ENCODE measurements at places on chromosomes 2 and 18.

DNA sequence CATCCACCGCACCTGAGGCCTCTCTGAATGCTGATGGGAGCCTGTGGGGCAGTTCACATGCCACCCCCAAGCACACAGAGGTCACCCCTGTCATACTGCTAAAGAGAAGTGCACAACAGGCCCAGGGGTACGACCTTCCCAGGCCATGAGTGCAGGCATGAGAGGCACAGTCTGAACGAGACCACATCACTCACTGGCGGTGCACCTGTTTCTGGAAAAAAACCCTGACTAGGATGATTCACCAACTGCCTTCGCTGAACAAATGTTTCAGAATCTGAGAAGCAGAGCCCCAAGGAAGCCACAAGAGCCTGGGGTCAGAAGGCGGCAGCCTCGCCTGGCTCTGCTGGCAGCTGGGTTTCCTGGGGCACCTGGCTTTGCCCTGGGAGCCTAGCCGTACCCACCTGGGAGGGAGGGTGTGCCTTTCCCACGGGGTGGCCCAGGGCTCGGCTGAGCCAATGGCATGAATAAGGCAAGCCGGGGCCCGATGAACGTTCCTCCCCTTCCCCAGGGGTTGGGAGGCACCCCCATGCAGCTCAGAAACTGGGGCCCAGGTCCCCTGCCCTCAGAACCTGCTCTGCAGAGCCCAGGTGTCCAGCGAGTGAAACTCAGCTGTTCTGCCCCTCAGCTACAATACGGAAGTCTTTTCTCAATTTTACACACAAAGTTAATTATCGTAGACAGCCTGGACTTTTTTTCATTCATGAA is 73.8 kb downstream of the HDAC4 start:
- DNase-seq = no peak

GRCh38 chr2:210227290-210228088 is 2.2 kb upstream of the ACADL start:
- DNase-seq = no peak

DNA sequence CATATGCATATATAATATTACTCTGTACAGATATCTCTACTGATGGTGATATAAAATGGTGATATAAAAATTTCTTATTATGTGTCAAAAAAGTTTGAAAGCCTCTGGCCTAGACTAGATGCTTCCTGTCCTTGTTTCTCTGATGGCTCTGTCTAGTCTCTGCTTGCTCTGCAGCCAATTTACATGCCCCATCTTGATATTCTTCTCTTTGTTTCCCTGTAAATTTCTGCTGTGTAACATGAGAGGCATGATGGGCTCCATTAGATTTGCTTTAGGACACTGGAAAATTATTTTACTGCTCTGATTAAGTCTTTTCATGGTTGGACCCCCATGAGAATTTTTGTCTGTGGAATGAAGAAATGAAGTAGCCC is 24.3 kb downstream of the BABAM2 start:
- DNase-seq = no peak

DNA sequence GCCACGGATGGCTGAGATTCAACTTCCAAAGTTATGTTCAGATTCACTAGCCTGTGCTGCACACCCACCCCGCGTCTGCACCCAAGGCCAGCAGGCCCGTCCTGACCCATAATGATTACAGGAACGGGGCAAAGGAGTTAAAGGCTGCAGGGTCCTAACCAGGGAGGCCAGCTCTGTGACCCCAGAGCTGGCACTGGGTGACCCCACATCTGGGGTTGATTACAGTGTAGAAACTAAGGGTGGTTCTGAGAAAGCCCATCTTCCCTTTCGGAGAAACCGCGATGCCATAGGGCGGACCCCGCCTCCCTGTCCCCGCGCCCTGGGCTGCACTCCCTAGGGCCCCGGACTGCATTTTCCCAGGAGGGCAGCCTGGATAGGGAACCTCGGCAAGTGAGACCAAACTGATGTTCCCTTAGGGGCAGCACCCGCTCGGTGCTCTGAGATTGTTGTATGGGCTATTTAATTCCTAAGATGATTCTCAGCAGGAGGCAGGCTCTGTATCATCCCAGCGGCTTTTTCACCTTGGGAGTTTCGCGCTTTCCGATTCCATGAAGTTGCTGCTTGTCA is 2.2 kb upstream of the GPR148 start:
- DNase-seq = no peak

DNA sequence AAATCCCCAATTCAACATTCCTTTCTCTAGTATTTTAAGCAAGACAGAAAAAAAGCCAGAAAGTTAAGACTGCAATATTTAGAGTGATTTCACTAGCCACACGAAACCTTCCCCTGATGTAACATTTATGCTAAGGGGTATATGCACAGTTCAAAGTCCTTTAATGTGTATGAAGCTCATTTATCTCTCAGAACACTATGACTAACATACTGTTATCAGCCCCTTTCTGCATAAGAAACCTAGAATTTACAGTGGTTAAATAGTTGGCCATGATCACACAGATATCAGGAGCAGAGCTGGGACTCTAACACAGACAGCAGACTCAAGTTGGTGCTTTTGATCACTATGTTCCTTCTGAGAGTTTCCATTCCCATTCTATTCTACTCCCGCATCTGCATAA is 185.5 kb downstream of the CDH2 start:
- no peak for DNase-seq

DNA sequence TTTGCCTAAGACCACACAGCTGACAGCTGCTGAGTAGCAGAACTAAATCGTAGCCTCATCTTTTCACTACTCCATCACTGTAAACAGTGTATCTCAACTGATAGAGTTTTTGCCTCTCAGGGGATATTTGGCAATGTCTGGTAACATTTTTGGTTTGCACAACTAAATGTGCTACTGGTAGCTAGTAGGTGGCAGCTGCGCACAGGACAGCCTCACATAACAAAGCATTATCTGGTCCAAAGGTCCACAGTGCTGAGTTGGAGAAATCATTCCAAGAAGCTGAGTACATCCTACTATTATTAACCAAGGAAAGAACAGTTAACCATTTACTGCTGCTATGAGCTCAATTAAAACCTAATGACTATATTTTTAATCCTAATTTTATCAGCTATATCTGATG is 6.1 kb upstream of the CCDC102B start:
- no peak for DNase-seq

- DNase-seq = no peak
Observed at GRCh38 chr2:223416815-223417610, 185.1 kb downstream of the SCG2 start.

DNA sequence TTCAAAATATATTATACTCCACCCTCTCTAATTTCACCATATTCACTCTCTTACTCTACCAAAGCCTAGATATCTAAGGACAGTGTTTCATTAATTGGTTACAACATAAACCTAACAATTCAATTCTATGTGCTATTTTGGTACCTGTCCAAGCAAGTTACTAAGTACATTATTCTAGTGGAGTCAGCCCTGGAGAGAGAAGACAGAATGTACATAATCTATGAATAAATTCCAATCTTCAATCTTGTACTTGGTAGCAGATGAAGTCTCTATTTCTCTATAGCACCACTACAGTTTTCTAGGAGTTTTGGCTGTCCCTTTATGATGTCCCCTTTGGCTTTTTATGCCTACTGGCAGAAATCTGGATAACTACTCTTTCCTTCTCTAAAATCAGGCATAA is 27.6 kb downstream of the NMUR1 start:
- DNase-seq = no peak

- DNase-seq = no peak
Observed at GRCh38 chr2:12435430-12436222, 281.1 kb upstream of the TRIB2 start.

DNA sequence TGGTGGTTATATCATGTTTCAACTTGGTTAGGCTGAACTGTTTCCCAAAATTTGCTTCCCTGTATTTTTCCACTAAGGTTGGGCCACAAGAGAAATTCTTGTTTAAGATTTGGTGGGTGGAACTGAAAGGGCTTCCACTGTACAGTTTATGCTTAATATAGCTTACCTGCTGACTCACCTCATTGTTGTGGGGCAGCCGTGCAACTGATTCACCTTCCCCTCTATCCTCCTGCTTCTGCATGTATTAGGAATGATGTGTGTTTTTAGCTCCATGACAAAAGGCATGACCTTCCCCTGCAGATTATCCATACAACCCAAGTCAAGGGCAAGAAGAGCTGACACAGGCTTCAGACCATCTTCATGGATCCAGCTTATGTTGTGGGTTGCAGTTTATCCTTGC is 98.4 kb upstream of the GULP1 start:
- no peak for DNase-seq

GRCh38 chr2:48232351-48232750 is 297.6 kb upstream of the STON1 start:
- no peak for DNase-seq

DNA sequence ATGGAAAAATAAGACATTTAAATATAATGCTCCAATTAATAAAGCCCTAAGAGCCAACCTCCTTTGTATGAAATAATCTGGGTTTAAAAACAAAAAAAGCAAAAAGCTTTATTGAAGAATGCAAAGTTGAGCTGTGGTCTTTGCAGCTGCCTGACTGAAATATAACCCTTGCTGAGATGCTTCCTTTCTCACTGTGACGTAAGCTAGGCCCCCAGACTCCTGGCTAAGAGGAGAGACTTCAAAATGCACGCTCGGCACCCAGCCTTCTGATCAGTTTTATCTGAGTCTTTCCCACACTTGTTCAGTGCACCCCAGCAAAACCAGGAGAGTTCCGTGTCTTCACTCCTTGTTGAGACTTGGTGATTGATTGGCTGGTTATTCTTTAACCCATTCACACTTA is 115.3 kb downstream of the BCL11A start:
- no peak for DNase-seq

- no peak for DNase-seq
Observed at GRCh38 chr2:114724454-114724853, 282.0 kb downstream of the DPP10 start.

GRCh38 chr2:226623587-226624368 is 175.8 kb downstream of the IRS1 start:
- no peak for DNase-seq

DNA sequence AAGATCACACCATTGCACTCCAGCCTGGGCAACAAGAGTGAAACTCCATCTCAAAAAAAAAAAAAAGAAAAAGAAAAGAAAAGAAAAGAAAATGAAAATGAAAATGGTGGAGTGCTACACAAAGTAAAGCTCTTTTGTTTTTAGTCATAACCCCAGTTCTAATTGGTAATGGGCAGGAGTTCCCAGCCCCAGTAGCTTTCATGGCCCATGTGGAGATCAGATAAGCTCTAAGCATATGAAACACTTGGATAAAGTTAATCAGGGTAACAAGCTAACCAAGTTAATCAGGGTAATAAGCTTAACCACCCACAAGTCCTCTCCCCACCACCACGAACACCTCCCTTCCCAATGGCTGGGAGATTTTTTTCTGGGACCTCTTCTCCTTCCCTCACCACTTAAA is 240.8 kb downstream of the BCL11A start:
- no peak for DNase-seq

GRCh38 chr2:147538088-147538487 is 306.7 kb upstream of the ACVR2A start:
- DNase-seq = no peak

GRCh38 chr2:100029460-100029859 is 112.9 kb downstream of the AFF3 start:
- no peak for DNase-seq

- no peak for DNase-seq
Observed at GRCh38 chr2:190840569-190841172, 40.0 kb upstream of the GLS start.

GRCh38 chr2:9178110-9178903 is 28.3 kb upstream of the ASAP2 start:
- DNase-seq = peak; percentile 64

GRCh38 chr2:101188683-101189405 is 37.7 kb upstream of the TBC1D8 start:
- DNase-seq = no peak

DNA sequence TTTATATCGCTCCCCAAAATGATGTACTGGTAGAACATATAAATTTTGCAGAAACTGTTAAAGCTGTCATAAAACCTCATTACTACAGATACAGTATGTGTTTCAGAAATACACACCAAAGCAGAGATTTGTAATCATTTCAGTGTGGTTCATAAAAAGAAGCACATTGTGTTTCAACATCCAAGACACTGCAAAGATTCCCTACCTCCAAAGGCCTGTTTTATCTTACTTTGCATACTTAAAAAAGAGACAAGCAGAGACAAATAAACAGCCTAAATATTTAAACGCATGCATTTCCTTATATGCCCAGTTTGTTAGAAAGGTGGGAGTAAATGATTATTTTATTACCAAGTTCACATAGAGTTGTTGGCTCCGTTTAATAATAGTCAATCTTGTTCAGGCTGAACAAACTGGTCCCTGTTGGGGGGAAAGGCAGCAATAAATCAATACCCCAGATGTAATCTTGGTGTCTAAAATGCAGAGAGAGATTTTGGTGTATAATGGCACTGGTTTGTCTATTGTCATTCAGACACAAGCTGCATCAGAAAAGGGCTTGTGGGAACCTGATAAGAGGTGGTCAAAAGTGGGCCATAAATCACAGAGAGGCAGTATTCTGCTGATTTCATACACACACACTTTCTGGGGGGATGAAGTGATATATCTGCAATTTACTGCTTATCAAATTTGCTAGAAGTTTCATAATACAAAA is 321.4 kb upstream of the ETAA1 start:
- DNase-seq = no peak

DNA sequence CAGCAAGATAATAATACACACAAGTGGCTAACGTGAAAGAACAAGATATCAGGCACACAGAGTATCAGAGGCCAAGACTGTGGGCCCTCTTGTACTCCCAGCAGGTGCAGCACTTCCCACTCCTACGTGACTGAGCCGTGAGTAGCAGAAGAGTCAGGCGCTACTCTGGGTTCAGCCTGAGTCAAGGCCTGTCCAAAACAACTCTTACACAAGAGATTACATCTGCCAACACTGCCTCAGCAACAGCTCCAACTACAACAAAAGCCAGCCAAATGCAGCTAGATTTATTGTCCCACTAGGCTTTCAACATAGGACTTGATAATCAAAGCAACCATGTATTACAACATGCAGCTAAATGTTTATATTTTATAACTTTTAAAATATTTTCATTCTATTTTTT is 56.2 kb downstream of the ITSN2 start:
- no peak for DNase-seq

GRCh38 chr2:100703739-100704138 is 116.2 kb upstream of the NPAS2 start:
- no peak for DNase-seq

DNA sequence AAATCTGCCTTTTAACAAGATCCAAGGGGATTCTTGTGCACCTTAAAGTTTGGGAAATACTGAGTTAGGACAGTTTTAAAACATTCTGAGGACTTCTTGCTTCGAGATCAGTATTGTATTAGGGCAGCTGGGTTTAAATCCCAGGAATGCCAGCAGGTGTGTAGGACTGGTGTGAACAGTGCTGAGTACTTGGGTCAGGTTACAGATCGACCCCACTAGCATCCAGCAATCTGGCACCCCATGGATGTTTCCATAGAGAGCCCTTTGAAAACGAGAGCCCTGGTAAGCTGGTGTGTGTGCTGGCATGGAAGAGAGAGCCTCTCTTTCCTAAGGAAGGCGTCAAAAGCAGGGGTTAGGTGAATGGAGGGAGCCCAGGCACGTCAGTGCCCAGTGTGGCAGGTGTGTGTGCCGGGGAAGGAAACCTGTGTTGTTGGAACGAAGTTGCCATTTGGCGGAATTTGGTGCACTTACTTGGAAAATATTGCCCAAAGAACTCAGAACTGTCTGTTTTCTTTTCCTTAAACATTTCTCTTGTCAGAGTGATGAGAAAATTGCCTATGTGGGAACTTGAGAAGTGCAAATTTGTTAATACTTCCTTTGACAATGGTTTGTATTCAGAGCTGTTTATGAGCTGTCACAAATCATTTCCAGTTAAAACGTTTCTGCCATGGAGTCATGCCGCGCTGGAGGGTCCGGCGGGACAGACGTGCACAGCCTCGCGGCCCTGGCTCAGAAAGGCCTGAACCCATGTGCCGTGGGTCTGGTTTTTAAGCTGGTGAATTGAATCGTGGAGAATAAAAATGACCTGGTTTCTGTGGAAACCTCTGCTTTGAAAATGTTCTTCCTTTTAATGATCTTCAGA is 38.1 kb downstream of the LDLRAD4 start:
- DNase-seq = no peak

Measured in left lung (tissue), 14 donors.